ENCODE measurements at places on chromosomes 12 and 14.
A peak's percentile ranks its signal among the peaks of the same experiment; 100 is the strongest.

DNA sequence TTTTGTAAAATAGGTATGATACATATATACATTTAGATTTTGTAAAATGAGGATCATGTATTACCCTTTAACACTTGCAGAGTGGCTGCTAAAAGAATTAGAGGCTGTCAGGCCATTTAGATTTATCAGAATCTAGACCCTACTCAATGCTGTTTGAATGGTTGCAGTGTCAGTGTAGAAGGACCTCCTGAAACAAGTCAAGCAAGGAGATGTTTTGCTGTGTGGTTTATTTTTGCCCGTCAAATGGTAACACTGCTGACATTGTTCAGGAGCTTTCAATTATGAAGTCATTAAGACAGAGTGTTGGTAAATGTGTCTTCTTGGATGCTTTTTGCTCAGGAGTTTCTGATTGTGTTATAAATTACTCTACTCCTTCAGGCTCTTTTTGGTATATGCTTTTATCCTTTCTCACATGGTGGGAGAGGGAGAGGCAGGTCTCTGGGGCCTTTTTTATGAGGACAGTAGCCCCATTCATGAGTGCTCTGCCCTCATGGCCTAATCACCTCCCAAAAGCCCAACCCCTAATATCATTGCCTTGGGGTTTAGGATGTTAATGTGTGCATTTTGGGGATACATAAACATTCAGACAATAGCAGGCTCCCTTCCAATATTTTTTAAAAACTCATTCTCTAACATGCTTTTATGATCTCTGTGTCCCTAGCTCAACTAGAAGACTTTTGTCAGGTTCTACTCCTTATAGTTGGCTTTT, 16.5 kb downstream of the EID3 start:
- no peak for DNase-seq

DNA sequence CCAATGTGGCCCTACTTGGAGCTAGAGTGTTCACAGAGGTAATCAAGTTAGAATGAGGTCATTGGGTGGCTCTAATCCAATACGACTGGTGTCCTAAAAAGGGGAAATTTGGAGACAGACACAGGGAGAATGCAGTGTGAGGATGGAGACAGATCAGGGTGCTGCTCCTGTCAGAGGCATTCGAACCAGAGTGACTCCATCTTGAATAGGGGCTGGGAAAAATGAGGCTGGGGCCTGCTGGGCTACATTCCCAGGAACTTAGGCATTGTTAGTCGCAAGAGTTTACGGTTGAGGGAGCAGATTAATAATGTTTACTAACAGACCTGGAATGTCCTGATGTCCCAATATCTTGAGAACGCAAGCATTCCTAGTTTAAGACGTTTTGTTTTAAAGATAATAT, 20.2 kb downstream of the TNFAIP2 start:
- peak; percentile 80 for DNase-seq

DNA sequence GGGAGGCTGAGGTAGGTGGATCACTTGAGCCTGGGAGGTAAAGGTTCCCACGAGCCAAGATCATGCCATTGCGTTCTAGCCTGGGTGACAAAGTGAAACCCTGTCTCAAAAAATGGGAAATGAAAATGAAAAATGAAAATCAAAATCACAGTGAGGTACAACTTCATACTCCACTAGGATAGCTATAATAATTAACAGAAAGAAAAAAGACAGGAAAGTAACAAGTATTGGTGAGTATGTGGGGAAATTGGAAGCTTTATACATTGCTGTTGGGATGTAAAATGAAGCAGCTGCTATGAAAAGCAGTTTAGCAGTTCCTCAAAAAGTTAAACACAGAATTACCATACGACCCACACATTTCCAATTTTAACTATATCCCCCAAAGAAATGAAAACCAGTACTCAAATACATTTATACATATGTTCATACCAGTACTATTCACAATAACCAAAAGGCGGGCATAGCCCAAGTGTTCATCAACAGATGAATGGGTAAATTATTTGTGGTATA, 22.2 kb downstream of the SGPP1 start:
- no peak for DNase-seq

DNA sequence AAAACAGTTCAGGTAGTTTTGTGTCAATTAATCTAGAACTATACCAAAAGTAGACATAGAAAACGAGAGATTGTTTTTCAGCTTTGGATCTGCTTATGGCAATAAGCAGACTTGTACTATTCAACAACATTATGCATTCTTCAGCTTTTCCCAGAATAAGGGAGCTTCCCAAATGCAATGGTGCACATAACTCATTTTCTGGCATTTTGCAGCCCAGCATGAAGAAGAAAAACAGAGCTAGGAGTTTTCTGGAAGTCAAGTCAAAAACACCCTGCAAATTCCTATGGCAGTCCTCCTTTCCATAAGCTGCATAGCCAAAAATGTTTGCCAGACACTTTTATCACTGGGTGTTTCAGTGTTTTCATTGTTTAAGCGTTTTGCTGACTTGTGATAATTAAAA, 314.7 kb downstream of the NAV3 start:
- DNase-seq = no peak

DNA sequence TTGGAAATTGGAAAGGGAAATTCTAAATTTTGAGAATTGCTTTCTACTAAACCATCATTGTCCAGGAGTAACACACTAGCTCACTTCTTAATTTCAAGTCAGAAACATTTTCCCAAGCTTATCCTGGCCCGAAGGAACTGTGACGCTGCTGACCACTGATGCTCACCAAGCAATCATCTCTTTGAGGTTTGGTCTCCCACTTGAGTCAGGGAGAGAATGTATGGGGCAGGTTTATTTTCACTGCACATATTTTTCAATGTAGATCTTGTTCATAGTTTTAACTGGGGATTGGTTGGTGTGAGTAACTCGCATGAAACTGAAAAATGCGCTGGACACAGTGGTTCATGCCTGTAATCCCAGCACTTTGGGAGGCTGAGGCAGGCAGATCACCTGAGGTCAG, 12.9 kb upstream of the RNASE10 start:
- DNase-seq = no peak

DNA sequence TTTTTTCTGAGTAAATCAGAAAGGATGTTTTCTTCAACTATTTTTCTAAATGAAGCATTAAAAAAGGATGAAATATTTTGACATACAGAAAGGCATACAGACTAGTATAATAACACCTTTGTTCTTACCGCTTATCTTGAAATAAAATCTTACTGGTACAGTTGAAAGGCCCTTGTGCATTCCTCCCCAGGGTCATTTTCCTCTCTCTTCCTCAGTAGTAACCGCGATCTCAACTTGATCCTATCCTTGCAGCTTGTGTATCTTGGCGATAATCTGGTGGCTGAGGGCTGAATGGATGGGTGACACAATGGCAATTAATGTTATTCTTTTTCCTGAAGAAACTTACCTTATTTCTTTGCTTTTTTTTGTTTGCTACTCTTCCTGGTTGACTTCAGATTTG, 18.5 kb downstream of the GAS2L3 start:
- DNase-seq = no peak

DNA sequence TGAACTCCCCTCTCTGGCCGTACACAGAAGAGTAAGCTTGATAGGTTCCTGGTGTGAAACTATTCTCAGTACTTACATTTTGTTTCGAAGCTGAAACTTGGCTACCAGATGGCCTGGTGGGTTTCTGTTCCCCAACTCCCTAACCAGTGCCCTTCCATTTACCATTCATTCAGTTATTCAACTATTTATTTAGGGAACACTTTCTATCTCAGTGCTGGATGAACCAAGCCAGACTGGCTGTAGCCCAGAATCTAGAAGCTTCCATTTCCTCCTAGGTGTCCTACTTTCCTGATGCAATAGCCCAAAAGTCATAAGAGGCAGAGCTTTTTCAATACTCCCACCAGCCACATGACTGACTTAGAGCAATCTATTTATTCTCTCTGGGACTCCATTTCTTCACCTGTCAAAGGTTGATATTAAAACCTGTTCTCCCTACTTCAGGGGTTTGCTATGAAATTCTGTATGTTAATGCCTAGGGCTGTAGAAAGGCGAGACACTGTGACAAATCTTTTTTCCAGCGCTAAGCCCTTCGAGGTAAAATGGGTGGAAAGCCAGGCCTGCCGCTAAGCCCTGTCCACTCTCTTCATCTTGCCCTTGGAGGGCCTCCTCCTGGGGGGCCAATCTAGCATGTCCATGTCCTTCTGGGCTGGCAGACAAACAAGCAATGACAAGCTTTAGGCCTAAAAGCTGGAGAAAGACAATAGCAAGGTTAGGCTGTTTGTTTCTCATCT, 8.1 kb upstream of the IRF2BPL start:
- no peak for DNase-seq

- DNase-seq = no peak
These were observed 27.2 kb downstream of the ARF6 start for GRCh38 chr14:49919825-49920659.

- DNase-seq = no peak
These were observed 91.1 kb upstream of the FUT8 start for GRCh38 chr14:65321370-65321875.

- DNase-seq = peak; percentile 71
These were observed 8.7 kb downstream of the SYNE3 start for GRCh38 chr14:95507701-95508103.

GRCh38 chr12:54701940-54702592, 53.9 kb upstream of the DCD start:
- peak; percentile 35 for DNase-seq

- peak; percentile 12 for DNase-seq
These were observed 276.2 kb downstream of the EMP1 start for GRCh38 chr12:13472690-13473089.

DNA sequence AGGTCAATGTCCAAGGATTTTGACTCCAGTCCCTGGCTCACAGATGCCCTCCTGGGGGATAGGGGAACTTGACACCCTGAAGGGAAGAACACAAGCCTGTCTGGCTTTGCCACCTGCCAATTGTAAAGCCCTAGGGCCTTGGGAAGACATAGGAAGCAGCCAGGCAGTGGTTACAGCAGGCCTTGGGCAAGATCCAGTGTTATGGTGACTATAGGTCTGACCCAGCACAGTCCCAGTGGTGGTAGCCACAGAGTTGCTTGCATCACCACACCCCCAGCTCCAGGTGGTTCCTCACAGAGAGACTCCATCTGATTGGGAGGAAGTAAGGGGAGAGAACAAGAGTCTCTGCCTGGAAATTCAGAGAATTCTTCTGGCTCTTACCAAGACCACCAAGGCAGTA, 24.2 kb downstream of the OR6C68 start:
- DNase-seq = no peak
